NCI-H2029 treated with DMSO at 0.1 percent for 48 hours (cell line): ENCODE measurements at places on chromosomes 2 and 18.

- no peak for DNase-seq
Measured at GRCh38 chr2:82650038-82650437, 1809.0 kb downstream of the SUCLG1 start.

DNA sequence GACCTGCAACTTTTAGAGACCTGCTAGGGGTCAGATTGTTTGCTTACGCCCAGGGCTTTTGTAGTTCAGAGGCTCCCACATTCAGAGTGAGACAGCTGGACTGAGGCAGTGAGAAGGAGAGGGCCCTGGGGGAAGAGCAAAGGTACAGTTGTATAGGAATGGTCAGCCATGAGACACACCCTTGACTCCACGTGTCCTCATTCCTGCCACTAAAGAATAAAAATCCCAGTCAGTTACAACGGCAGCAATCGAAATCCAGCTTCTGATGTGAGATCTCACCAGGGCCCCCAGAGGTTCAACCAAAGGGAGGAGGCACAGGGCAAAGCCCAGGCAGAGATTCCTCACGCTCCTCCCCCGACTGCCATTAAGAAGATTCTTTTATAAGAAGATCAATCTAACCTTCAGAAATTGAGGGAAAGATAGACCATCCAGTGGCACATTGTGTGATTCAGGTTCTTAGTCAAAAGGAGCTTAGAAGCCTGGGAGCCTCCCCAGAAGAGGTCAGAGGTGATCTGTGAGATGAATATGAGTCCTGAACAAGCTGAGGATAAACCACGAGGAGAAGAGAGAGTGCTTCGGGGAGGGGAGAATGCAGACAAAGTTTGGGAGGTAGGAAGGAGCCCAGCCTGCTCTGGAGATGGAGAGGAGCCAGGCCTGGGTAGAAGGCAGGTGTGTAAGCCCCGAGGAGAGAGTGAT lies 317.0 kb downstream of the CYP26B1 start:
- no peak for DNase-seq

GRCh38 chr2:97005353-97005752 lies 19.0 kb upstream of the FAM178B start:
- DNase-seq = peak; percentile 1

GRCh38 chr2:217664761-217665160 lies 338.0 kb downstream of the TNS1 start:
- DNase-seq = no peak

DNA sequence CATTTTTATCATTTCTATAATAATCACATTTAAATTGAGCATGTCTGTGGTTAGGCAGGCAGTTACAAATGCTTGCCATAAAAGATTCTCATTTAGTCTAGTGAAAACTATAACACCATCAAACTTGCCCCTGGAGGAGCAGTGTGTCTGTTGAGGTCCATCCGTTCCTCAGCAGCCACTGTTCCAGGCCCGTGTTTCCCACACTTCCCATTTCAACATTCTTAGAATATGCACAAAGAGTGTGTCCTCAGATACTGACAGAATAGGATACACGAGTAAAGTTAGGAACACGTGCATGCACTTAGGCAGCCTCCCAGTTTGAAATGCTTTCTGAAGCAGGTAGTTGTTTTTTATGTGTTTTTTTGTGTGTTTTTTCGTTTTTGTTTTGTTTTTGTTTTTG lies 39.9 kb downstream of the NCK2 start:
- no peak for DNase-seq

- DNase-seq = no peak
Measured at GRCh38 chr2:96427917-96428316, 77.2 kb downstream of the NEURL3 start.

- peak; percentile 14 for DNase-seq
Measured at GRCh38 chr18:79167526-79168190, 98.5 kb downstream of the ATP9B start.

GRCh38 chr2:24359129-24360049 lies 947 bp downstream of the ITSN2 start:
- no peak for DNase-seq

DNA sequence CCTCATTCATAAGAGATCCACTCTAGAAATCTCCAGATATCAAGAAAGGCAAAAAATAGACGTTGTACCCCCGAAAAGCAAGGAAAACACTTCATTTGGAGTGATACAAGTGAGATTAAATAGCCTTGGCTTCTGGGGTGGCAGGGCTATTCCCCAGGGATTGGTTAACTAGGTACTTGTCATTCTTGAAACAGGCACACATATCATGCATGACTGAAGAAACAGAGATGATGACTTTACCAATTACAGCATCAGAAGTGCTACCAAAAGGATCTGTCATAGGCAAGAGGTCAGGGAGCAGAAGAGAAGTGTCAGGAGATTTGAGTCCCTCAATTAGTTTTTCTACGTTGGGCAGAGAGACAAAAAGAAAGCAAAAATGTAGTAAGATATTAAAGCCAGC lies 45.2 kb upstream of the NFU1 start:
- DNase-seq = no peak

GRCh38 chr2:151728804-151729414 lies 5.4 kb downstream of the NEB start:
- DNase-seq = no peak

- DNase-seq = no peak
Measured at GRCh38 chr18:62964432-62964831, 249.1 kb downstream of the PHLPP1 start.

GRCh38 chr18:72866901-72867745 lies 664 bp downstream of the NETO1 start:
- no peak for DNase-seq
